ENCODE measurements at places on chromosomes 5 and 9.

DNA sequence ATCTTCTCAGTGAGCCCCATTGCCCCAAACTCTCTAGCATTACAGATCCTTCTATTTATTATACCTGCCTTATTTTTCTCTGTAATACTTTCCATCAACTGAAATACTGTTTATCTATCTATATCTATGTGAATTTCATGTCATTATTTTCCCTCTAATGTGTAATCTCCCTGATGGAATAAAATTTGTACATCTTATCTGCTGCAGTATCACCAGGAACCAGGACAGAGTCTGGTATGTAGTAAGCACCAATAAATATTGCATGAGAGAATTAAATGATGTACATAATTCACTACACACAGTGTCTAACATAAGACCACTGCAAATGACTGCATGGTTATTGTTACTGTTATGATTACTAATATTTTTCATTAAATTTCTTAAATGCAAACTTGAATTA, 759.1 kb downstream of the PRELID2 start:
- no peak for DNase-seq

DNA sequence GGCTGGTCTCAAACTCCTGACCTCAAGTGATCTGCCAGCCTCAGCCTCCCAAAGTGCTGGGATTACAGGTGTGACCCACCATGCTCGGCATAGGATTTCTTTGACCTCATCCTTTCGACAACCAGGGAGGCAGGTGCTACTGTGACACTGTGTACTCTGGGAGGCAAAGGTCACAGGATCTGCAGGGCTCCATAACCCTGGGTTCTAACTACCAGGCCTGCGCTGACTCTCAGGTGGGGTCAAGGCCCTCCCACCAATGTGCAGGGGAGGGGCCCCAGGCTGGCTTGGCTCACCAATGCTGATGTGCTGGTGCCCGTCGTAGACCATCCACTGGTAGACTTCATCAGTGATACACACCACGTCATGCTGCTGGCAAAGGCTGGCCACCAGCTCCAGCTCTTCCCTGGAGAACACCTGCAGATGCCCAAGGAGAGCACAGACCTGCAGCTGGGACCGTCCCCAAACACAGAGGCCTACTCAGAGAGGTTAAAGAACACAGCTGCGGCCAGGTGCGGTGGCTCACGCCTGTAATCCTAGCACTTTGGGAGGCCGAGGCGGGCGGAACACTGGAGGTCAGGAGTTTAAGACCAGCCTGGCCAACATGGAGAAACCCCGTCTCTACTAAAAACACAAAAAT, 7.0 kb upstream of the SPOUT1 start:
- no peak for DNase-seq

- no peak for DNase-seq
Observed at GRCh38 chr9:129014124-129014523, 14.0 kb downstream of the SH3GLB2 start.

- DNase-seq = peak; percentile 54
Observed at GRCh38 chr5:157540124-157540523, 35.5 kb downstream of the ADAM19 start.

- no peak for DNase-seq
Observed at GRCh38 chr5:148898413-148899075, 72.1 kb downstream of the ADRB2 start.

DNA sequence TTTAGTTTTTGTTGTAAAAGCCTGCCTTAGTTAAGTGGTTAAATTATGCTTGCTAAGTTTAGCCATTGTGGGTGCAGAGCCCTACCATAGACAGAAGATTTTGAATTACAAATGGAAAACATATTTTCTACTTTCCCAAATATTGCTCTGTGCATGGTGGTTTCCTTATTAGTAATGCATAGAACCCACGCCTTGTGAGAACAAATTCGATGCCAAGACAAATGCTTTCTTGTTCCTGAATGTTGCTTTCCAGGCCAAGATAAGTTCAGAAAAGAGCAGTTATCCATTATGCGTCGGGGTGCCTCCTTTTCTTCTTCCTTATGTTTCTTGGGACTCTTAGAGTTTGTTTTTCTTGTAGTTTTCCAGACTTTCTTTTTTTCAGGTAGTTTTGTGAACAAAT, 31.0 kb upstream of the GARNL3 start:
- no peak for DNase-seq

GRCh38 chr5:104952876-104953275, 1390.3 kb upstream of the NUDT12 start:
- no peak for DNase-seq

- DNase-seq = no peak
Observed at GRCh38 chr5:171635561-171636245, 149.9 kb upstream of the SMIM23 start.

DNA sequence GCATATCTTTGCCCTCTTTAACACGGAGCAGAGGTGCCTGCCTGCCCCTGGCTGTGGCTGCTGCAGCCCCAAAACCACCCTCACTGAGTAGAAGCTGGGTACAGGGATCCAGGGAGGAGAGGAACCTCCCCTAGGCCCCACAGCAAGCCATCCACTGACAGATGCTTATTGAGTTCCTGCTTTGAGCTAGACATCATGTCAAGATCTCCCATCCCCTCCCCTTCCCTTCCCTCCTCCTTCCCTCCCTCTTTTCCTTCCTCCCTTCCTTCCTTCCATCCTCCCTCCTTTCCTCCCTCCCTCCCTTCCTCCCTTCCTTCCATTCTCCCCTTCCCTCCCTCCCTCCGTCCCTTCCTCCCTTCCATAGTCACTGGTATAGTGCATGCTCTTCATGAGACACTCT, 29.3 kb downstream of the GOLGA2 start:
- no peak for DNase-seq

DNA sequence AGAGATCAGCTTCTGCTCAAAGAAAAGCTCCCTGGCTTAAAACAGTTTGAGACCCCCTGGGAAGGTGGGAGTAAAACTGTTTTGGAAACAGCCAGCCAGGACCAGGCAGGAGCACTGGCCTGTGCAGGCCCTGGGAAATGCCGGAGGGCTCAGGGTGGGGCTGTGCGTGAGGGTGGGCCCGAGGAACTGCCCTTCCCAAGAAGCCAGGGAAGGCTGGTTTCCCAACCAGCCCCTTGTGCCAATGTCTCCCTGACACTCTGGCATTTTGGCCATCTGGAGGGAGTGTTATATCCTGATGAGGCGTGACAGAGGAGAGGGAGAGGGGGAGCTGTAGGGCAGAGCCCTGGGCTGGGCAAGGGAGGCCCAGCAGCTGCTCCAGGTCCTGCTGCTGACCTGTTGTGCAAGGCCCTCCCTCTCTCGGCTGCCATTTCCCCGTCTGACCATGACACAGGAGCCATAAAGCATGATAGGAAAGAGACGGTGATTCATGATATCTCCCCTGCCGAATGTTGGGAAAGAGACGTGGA, 16.1 kb downstream of the OLFML2A start:
- no peak for DNase-seq

DNA sequence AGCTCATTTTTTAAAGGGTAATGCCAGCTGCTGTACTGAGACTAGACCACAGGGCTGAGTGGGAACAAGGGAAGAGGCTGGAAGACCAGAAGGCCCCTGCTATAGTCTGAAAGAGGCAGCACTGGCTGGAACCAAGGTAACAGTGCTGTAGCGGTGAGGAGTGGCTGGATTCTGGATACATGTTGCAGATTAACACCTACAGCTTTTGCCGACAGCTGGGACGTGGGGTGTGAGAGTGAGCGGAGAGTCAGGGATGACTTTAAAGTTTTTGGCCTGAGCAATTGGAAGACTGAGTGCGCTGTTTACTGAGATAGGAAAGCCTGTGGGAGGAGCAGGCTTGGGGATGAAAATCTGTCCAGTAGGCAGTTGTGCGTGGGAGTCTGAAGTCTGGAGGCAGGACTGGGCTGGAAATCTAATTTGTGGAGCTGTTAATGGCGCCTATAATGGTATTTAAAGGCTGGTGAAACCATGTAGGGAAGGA, 26.5 kb downstream of the AQP7 start:
- DNase-seq = no peak

DNA sequence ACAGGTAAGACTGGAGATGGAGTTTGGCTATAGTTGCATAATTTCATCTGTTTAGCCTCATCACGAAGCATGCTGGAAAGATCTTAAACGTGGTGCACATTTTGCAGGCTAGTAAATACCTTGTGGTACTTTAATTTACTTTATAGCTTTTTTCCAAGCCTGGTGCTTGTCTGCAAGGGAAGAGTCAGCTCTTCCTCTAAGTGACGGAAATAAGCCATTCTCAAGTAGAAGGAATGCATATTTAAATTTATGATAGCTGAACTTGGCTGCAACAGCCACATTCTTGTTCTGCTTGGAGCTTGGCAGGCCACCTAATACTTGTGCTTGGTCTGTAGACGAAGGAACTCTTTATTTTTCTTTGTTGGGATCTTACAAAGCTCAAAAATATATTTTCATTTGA, 188.0 kb upstream of the PIK3R1 start:
- DNase-seq = no peak

DNA sequence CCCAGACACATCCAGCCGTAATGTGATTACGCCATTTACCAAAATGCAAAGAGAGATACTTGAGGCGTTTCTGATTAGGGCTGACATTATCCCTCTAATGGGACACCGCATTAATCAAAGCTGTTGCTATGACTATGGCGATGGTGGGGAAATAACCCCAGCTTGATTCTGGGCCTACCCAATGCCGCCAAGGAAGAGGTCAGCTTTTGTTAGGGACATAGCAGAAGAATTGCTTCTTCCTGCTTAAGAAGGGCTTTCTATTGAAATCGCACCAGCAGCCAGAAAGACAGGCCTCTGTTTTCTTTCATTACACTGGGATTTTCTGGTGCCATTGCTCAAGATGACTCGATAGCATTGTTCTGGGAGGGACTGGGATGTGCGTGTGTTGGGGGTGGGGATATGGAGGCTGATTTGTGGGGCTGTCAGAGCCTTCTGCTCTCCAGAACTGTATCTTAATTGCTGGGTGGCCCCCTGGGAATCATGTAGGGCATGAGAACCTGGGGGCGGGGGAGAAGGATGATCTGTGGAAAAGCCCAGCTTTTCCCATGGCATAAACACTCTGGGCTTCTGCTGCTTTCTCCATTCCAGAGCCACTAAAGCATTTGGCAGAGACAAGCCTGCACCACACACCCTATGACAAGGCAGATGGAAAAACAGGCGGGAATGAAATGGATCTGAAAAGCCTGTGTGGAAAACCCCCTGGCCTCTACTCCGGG, 106.5 kb upstream of the RAD23B start:
- no peak for DNase-seq

DNA sequence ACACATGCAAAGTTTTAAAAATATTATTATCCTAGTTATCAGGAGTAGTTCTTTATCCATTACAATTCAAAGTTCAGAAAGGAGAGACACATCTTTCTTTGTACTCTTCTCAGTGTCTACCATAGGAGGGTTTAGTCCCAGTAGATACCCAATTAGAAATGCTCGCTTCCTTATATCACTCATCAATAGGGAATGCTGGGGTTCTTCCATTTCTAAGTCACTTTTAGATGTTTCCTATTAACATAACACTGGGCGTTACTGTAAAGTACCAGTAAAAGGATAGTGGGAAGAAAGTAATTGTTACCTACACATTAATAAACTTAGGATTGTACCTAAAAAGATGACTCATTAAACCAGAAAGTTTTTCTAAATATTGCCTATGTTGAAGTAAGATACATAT, 348.3 kb upstream of the CDH6 start:
- DNase-seq = no peak

DNA sequence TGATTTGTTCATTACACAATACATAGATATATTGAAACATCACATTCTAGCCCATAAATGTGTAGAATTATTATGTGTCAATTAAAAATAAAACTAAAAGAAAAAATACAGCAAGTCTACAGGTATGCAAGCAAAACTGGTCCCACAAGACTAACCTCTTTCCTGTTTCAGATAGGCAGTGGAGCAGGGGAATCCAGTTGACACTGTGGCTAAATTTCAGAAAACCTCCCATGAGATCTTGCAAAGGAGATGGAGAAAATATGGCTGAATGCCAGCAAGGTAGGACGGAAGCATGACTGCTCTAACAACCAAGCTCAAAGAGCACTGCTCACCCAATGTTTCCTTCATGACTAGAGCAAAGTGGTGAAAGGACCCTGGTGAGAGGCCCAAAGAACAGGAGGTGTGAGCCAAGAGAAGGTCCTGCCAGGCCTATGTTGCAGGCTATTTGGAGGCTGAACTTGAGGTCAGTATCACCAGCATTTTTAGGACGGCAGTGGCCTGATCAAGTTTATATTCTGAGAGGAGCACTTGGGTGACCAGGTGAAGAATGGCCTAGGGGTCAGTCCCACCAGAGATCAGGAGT, 1.1 kb upstream of the SH3TC2 start:
- no peak for DNase-seq
